ENCODE measurements at places on chromosomes 5 and 9.

- no peaks in the 10 kb centered on the region for H3K36me3 ChIP-seq
- no peak overlapping the region for H3K27ac ChIP-seq
- peak overlapping the region; percentile 77 for H3K4me3 ChIP-seq
- DNase-seq: no peak
- no peaks in the 10 kb centered on the region for H3K27me3 ChIP-seq
- H3K4me1 ChIP-seq: peaks cover 8% of the 10 kb centered on the region
These were observed 368 bp upstream of the FRMPD1 start for GRCh38 chr9:37650299-37650872.

GRCh38 chr5:159515197-159515596, 184.9 kb upstream of the IL12B start:
- peaks cover 10% of the 10 kb centered on the region for H3K27me3 ChIP-seq
- no peaks in the 10 kb centered on the region for H3K36me3 ChIP-seq
- DNase-seq: no peak
- no peak overlapping the region for H3K27ac ChIP-seq

DNA sequence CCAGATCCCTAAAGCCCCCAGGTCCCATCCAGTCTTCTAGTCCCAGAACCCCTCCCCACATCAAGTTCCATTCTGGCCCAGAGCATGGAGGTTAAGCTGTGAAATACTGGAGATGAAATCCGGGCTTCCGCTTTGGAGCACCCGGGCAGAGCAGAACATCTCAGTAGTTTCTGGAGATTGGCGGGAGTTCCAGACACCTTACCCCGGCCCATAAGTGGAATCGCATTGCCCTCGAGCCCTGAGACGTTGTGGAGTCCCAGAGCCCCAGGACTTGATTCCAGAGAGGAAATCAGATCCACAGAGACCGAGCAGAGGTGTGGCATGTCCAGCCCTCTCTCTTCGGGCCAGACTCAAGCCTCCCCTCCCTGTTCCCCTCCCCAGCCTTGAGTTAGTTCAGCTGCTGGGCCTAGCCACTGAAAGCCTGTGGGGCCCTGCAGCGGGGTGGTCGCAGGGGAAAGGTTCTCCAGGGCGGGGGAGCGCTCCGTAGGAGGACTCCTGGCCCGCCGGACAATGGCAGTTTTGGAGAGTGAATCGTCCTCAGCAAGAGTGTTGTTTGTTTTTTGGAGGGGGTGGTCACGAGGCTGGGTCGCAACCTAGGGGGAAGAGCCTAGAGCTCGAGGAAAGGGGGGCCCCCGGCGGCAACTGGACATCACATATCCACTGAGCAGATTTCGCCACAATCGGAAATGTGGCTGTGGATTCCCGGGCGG, 1.0 kb upstream of the PAX5 start:
- no peak for DNase-seq

- no peaks in the 10 kb centered on the region for H3K36me3 ChIP-seq
- H3K4me3 ChIP-seq: peak overlapping the region; percentile 48
- H3K27me3 ChIP-seq: no peaks in the 10 kb centered on the region
- H3K27ac ChIP-seq: peak overlapping the region; percentile 24
These were observed 50.4 kb downstream of the USP20 start for GRCh38 chr9:129885670-129886106.

GRCh38 chr5:74055486-74056106, 429.6 kb downstream of the ARHGEF28 start:
- H3K4me3 ChIP-seq: no peak overlapping the region
- H3K36me3 ChIP-seq: no peaks in the 10 kb centered on the region
- H3K27ac ChIP-seq: no peak overlapping the region
- DNase-seq: no peak
- H3K27me3 ChIP-seq: no peaks in the 10 kb centered on the region

GRCh38 chr5:41636605-41637004, 126.2 kb upstream of the PLCXD3 start:
- H3K4me3 ChIP-seq: no peak overlapping the region
- H3K4me1 ChIP-seq: no peaks in the 10 kb centered on the region
- H3K27me3 ChIP-seq: no peaks in the 10 kb centered on the region
- no peak overlapping the region for H3K27ac ChIP-seq
- no peaks in the 10 kb centered on the region for H3K36me3 ChIP-seq
- DNase-seq: peak; percentile 11

DNA sequence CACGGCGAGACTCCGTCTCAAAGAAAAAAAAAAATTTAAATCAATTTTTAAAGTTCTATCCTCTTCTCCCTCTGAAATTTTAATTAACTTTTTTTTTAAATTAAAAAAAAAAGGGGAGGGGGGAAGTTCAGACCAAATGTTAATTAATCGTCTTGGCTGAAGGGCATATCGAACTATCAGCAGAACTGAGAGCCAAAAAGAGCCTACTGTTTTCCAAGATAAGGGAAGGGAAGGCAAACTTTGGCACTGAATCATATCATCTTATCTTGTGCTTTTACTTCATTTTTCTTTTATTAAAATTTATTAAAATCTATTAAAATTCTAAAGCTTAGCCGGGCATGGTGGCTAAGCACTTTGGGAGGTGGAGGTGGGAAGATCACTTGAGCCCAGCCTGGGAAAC, 45.9 kb upstream of the MTMR12 start:
- peaks cover 87% of the 10 kb centered on the region for H3K36me3 ChIP-seq
- H3K27me3 ChIP-seq: no peaks in the 10 kb centered on the region
- H3K4me1 ChIP-seq: no peaks in the 10 kb centered on the region
- no peak for DNase-seq
- no peak overlapping the region for H3K4me3 ChIP-seq

- H3K4me3 ChIP-seq: no peak overlapping the region
- no peaks in the 10 kb centered on the region for H3K36me3 ChIP-seq
- H3K4me1 ChIP-seq: peaks cover 9% of the 10 kb centered on the region
- H3K27me3 ChIP-seq: no peaks in the 10 kb centered on the region
These were observed 85.9 kb upstream of the HTR4 start for GRCh38 chr5:148740079-148740858.

All from SJCRH30 (cell line).